Stimulated activated CD4-positive, alpha-beta T cell treated with anti-CD3 and anti-CD28 coated beads, TNF-alpha, amount 100 ng/mL, for 1 hour (primary cell): ENCODE measurements at places on chromosomes 5 and 9.

DNA sequence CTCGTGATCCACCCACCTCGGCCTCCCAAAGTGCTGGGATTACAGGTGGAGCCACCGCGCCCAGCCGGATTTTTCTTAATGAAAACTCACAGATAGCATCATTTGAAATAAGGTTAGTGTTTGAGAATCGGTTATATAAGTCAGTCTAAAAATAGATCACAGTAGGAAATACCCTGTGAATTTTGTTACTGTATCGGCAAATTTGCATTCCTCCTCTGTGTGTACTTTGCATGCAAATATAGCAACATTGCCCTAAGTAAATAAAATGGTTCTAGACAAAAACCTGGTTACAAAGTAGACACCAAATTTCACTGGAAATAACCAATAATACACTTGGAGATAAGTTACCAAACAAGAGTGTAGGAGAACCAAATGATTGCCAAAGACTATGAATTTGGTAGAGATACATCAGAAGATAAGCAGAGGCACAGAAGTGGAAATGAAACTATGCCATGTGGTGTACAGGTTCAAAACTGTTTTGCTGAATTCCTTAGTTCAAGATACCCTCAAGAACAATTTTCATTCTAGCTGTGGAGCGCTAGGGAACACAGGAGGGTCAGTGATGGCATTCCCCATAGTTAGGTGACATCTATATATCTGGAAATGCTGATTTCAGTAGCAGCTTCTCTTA lies 58.1 kb downstream of the ICE1 start:
- no peak for DNase-seq

DNA sequence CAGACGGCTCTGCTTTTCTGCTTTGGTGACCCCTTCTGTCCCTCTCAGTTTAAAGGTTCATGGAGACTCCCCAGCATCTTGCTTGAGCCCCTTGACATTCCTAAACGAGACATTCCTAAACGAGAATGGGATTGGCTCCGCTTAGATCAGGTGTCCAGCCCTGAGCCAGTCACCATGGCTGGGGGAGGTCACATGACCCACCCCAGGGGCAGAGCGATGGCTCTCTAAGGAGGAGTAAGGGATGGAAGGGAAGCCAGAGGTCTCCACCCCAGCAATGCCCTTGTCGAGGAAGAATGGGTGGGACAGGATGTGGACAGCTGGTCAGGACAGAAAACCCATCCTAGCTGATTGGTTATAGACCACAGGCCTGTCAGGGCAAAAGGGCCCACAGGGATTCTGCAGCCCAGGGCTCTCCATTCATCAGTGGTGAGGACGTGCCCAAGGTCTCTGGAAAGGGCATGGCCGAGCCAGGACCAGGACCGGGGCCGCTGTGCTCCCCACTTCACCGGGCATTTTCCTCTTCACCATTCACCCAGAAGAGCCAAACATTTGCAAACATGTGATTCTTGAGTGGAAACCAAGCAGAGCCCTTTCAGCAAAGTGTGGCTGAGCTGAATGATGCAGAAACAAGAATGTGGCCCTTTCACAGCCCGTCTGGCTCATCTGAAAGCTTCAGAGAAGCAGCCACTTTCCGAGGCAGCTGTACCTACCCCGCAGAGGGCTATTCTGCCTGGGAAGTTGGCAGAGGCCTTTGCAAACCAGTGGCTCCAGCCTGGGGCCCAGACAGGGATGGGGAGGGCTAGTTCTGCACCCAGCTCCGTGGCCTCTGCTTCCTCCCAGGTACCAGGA lies 19.8 kb upstream of the AIF1L start:
- no peak for DNase-seq

- DNase-seq: no peak
These were observed 96.0 kb downstream of the LIX1 start for GRCh38 chr5:97046270-97046982.

- no peak for DNase-seq
These were observed 34.1 kb upstream of the PCA3 start for GRCh38 chr9:76729980-76730737.

- no peak for DNase-seq
These were observed 284.5 kb downstream of the IRX2 start for GRCh38 chr5:2466966-2467365.

DNA sequence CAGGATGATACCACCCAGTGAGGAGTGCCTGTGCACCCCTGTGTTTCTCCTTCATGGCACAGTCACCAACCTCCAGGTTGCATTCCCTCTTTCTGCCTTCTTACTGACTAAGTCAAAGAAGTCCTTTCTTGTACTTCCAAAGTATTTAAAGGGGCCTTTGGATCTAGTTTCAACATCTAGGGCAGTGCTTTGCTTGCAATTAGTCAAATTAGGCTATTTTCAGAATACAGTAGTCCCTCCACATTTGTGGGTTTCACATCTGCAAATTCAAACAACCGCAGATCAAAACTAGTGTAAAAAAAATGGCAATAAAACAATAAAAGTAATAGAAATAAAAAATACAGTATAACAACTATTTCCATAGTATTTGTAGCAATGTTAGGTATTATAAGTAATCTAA lies 333.9 kb upstream of the SEMA6A start:
- no peak for DNase-seq

DNA sequence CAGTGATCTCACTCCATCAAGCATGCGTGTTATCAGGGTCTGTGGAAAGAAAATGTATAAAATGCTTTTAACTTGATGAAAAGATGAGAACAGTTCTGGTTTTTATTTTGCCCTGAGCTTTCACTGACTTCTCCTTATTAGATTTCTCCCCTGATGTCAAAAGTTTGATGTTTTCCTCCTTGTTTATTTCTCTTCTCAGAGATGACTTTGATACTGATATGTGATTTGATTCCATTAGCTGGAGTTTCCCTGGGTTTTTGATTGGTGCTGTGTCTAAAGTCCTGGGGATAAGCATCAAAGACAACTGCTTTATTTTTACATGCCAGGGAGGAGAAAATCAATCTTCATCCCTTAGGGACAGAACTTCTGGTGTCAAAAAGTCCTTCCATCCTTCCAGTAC lies 510.0 kb downstream of the KCTD16 start:
- no peak for DNase-seq

- DNase-seq: no peak
These were observed 5.1 kb downstream of the GDNF start for GRCh38 chr5:37834542-37835379.

DNA sequence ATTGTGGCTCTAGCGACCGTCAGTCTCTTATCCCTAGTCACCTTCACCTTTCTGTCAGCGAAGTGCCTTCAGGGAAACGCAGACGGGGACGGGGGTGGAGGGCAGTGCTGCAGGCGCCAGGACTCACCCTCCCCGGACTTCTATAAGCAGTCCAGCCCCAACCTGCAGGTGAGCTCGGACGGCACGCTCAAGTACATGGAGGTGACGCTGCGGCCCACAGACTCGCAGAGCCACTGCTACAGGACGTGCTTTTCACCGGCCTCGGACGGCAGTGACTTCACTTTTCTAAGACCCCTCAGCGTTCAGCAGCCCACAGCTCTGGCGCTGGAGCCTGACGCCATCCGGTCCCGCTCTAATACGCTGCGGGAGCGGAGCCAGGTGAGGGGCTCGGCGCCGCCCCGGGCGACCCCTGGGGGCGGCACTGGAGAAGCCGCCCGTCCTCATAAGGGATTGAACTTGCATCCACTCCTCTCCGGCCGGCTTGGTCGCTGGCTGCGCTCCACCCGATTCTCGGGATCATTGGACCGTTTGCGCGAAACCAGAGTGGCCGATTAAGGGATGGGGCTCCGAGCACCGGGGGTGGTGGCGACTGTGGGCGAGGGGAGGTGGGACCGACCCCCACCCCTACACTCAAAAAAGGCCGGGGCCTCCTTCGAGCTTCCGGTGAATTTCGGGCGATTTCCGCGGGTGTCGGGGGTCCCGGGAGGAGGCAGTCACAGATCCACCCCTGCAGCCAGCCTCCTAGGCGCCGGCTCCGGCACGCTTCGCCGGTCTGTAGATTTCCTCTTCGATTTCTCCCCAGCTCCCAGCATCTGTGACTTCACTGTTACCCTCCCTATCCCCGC lies 2.7 kb downstream of the PCDHGC5 start:
- no peak for DNase-seq

DNA sequence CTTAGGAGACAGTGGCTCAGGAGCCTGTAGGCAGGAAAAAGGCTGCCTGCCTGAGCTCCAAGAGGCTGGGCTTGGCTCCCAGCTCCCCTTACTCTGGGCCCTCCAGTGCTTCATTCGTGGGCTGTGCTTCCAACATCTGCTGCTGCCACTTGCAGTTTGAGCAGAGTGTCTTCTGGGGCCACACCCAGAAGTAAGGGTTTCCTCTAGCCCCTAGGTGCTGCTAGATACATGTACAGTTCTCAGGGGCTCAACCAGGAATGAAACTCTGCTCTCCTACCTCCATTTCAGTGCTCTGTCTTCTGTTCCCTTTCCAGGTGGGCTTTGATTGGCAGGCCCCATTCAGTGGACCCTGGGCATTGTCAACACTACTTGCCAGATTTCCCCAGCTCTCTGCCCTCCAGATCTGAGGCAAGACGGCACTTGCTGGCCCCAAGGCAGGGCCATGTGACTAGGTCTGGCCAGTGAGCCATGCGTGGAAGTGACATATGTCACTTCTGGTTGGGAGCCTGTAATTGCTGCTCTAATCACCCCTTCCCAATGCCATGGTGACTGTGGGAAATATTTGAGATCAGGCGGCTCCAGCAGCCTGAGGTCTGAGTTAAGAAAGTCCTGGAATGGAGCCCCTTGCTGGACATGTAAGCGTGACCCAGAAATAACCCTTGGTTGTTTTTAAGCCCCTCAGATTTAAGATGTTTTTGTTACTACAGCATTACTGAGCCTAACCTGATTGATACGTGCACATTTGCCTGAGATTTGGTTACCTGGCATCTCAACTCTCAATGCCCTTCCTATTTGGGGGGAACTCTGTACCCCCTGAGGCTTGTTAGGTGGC lies 9.4 kb upstream of the BOD1 start:
- DNase-seq: no peak

DNA sequence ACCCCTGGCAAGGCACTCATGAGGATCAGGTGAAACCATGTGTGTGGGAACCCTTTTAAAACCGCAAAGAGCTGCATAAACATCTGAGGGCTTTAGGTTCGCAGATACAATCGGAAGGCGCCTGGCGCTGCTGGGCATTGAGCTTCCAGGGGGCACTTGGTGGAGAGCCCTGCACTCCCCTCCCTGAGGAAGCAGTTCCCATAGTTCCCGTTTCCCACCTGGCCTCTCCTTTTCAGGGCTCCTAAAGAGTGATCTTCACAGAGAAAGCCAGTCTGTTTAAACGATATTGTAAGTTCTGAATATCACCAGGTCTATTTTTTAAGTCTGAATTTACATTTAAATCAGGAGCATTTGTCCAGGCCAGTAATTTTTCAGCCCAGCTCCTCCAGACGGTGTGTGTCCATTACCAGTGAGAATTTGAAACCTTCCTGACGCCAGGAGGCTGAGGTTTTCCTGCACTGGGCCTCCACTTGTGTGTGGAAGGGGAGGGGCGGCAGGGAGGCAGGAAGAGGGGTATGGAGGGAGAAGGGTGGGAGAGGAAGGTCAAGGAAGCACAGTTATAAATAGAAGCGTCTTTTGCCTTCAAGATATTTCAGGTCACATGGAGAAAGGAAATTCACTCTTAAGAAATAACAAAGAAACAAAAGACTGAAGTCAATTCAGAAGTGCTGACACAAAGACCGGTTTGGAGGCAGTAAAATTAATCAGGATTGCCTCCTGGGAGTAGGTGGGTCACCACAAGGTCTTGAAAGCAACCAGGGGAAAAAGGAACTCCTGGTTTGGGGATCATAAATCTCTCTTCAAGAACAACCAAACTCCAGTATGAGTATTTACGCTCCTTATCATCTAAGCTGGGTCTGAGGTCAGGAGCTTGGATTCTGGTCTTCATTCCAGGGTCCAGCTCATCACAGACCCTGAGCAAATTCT lies 14.3 kb upstream of the MGAT1 start:
- DNase-seq: no peak

- no peak for DNase-seq
These were observed 611 bp downstream of the PCDHA3 start for GRCh38 chr5:140801494-140801841.

DNA sequence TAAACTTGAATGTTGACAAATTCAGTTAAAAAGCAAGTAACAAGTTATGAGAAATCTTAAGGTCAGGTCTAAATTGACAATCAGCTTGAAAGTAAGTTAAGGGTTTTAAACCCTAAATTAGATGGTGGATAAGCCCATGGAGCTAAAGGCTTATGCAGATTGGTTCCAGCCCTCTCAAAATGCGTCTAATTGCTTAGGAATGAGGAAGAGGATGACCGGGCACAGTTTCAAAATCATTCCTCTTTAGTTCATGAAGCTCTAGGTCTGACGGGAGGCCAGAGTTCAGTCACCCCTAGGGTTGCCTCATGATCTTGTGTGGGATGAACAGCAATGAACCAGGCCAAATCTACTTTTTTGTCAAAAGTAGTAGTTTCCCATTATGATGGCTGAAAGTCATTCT lies 75.4 kb downstream of the SLC38A9 start:
- DNase-seq: no peak

DNA sequence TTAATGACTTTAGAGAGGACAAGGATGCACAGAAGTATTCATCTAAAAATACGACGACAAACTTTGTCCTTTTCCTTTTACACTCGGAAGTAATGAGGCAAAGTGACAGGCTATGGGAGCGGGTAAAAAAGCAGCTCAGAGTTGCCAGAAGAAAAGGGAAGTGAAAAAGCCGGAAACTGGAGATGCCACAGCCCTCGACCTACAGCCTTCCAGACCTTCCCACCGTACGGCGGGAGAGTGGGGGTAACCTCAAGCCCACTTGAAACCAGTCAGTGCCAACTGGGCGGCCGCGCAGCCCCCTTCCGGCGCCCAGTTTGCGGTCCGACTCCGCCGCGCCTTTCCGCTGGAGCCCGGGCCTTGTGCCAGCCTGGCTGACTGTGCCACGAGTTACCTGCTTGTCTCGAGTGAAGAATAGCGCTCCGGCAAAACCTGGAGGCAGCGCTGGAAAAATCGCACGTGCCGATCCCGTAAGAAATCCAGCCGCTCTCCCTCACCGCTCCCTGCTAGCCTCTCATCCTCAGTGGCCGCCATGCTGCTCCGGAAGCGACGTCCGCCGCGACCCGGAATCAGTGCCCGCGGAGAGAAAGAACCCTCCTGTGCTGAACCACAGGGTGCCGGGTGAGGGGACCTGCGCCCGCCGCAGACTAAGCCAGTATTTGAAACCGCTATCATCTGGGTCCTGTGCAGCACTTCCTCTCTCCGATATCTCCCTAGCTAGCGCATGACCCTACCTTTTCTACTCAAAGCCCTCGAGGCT lies at the start of gene PGGT1B:
Gene PGGT1B (minus strand): TSS at position 557 of the 757 bp plus-strand sequence. CDS start 26 bp downstream, at position 531.
- DNase-seq: no peak

- no peak for DNase-seq
These were observed 158.6 kb upstream of the GNA14 start for GRCh38 chr9:77806741-77807140.
